ENCODE measurements at places on chromosomes 16 and 17.
A peak's percentile ranks its signal among the peaks of the same experiment; 100 is the strongest.

- no peak for DNase-seq
Observed at GRCh38 chr17:19405114-19405513, 5.9 kb upstream of the RNF112 start.

GRCh38 chr16:52741351-52741750 lies 194.4 kb upstream of the TOX3 start:
- DNase-seq: peak; percentile 70

DNA sequence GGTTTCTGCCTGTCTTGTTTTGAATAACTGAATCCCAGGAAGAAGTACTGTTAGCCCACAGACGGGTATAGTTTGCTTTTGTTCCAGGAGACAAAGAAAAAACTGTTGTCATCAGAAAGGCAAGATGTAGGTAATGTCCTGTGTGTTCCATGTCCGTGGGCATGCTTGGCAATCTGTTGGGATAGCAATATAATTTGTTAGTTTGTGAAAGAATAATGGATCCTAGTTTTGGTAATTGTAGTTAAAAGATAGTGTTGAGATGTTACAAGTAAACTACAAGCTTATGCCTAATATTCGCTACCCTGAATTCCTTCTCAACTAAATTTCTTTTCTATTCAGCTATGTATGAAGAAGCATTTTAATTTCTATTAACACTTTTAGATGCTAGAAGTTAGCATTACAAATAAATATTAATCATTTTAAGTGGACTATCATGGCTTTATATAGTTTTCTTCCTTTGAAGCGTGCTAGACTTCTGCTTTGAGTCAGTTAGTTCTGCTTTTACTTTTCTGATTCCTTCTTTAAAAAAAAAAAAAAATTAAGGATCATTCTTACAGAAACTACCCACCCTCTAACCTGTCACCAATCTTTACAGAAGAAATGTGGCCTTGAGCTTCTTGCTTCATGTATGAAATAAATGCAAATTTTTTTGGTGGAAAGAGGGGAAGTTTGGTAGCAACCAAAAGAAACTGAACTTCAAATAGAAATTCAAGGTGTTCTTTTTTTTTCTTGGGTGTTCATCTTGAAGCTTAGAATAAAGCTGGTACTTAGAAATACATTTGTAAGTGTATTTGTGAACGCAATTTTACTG lies 2.4 kb downstream of the EVI2A start:
- DNase-seq: no peak

GRCh38 chr16:64455275-64455674 lies 666.6 kb downstream of the CDH11 start:
- no peak for DNase-seq

DNA sequence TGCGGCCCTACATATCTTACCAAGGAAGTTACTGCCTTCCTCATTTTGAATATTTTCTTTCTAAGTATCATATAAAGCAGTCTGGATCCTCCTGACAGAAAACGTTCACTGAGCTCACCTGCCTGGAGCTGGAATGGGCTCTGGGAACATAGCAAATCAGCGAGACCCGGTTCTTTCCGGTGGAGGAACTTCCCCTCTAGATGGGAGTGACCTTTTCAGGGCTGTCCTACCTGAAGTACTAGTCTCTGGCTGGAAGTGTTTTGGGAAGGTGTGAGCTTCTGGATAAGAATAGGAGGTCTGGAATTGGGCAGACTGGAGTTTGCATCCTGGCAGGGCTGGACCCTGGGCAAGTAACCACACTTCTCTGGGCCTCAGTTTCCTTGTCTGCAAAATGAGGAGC lies 79.3 kb downstream of the SDR42E1 start:
- no peak for DNase-seq

GRCh38 chr17:2796164-2797125 lies at the start of gene RAP1GAP2:
Gene RAP1GAP2 (plus strand): TSS chr17:2796438. CDS start chr17:2796528, 90 bp downstream.
- DNase-seq: no peak

GRCh38 chr17:2335726-2336214 lies 487 bp downstream of the TSR1 start:
- peak; percentile 62 for DNase-seq

- peak; percentile 89 for DNase-seq
Observed at GRCh38 chr17:74842599-74843351, 16.9 kb downstream of the GRIN2C start.

GRCh38 chr16:70715055-70715858 lies 29.4 kb upstream of the MTSS2 start:
- no peak for DNase-seq

DNA sequence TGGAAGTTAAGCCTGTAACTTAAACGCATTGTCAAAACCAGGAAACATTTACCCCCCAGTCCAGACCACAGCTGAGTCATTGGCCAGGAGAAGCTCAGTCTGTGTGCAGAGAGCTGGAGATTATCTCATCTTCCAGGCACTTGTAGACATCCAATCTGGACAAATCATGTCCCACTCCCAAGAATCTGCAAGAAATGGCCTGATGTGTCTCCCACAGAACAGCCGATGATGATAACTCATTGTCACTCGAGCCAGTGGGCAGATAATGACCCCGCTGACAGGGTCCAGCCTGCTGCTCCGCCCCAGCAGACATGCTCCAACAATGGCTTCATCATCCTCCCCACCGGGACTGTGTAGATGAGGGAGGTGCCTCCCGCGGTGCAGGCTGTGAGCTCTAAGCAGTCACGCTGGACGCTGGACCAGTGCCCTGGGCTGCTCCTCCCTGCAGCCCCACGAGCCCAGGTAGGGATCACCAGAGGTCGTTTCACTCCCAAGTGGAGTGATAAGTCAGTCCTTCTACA lies 322.5 kb downstream of the C16orf95 start:
- DNase-seq: no peak

DNA sequence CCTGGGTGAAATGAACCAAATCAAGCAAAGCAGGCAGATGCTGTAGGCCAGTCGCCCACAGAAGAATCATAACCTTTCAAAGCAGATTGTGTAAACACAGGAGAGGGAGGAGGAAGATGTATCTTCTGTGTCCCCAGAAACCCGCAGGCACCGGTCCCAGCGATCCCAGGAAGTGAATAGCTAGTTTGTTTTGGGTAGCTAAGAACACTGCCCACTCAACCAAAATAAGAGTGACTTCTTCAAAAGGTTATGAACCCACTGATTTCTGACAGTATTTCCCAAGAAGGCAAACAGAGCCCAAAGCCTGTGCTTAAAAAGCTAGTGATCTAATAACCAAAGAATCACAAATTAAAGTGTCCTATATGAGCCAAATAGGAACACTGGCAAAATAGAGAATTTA lies 67.8 kb downstream of the GRIN2A start:
- no peak for DNase-seq

DNA sequence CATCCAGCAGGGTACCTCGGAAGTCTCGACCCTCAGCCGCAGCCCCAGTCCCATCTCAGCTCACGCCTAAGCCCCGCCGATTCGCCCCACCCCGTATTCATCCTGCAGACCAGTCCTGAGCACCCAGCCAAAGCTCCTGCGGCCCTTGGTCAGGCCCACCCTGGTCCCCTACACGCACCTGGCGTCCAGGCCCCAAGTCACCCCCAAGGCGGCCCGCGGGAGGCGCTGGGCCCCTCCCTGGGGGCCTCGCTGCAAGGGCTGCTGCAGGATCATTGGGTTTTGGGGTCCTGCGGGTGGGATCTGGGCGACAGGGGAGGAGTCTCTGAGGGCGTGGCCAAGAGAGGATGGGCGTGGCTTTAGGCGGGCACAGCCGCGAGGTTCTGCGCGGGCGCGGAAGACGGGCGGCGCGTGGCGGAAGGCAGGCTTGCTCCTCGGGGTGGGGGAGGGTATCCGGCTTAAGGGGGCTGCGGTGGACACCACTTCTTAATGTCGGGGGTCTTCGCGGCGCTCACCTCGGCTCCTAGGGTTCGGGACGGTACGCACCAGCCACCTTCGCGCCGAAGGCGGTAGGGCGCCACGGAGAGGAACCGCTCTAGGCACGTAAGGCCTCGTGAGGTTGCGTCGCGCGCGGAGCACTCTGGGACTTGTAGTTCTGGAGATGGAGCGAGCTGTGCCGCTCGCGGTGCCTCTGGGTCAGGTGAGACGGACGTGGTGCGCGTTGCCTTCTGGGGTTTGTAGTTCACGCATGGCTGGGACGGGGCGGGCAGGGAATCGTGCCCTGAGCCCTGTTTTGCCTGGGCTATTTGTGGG lies at the start of the genes HCFC1R1 and THOC6:
Gene HCFC1R1, minus strand, starts transcription at position 274 of the 810 bp plus-strand sequence. Its CDS starts 1 bp downstream, at position 273.
Gene THOC6, plus strand, starts transcription at position 367 of the 810 bp plus-strand sequence. Its CDS starts 292 bp downstream, at position 659.
- peak; percentile 100 for DNase-seq

DNA sequence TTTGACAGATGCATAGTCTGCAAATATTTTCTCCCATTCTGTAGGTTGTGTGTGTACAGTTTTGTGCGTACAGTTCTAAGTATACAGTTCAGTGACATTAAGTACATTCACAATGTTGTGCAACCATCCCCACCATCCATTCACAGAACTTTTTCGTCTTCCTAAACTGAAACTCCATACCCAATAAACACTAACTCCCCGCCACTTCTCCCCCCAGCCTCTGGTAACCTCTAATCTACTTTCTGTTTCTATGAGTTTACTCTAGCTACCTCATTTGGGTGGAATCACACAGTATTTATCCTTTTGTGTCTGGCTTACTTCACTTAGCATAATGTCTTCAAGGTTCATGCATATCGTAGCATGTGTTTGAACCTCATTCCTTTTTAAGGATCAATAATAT lies 14.3 kb downstream of the PIK3R5 start:
- DNase-seq: no peak

DNA sequence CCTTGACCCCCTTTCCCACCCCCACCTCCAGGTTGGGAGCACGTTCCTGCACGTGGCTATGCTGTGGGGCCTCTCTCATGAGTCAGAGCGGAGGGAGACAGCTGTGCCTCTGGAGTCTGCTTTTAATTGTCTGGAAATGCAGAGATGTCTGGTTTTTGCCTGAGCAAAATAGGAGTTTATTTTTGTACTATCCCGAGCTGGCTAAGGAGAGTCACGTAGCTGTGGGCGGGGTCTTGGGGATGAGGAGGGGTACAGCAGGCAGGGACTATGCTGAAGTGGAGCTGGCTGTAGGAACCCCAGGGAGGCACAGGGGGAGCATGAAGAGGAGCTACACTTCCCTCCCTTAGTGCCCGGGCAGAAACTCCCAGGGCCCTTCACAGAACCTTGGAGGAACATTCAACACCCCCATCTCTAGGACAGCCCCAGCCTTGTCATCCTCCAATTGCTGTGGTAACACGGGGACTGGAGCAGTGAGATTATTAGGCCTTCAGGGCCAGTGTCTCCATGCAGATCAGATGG lies 44.7 kb upstream of the LGALS9 start:
- DNase-seq: no peak

DNA sequence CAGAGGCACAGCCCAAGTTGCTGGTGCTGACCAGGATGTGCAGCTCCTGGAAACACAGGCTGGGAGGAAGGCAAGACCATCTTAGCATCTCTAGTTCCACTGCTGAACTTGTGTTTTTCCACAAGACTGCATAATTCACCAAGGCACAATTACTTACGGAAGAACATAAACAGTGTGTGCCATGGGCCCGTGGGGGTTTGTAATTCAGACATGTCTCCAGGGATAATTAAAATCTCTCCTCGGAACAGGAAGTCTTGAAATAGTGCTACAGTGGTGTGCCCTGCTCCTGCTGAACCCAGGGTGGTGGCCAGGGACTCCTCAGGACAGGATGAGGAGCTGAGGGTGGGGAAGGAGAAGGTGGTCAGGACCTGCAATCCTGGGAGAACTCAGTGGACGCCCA lies 188.2 kb downstream of the CCT6B start:
- DNase-seq: no peak

GRCh38 chr16:10767127-10767526 lies 23.5 kb downstream of the NUBP1 start:
- DNase-seq: no peak

- no peak for DNase-seq
Observed at GRCh38 chr17:59428916-59429485, 97.5 kb downstream of the YPEL2 start.

Measured in GM23338 (cell line).